Inflammatory macrophage treated with lipopolysaccharide for 1 hour (primary cell): ENCODE measurements at places on chromosomes 6 and 20.
A peak's percentile ranks its signal among the peaks of the same experiment; 100 is the strongest.

GRCh38 chr6:119517428-119517827 is 167.9 kb upstream of the MAN1A1 start:
- peak; percentile 10 for DNase-seq

- no peak for DNase-seq
Measured at GRCh38 chr6:118542184-118542952, 5.7 kb upstream of the PLN start.

GRCh38 chr6:105890521-105891244 is 195.5 kb upstream of the PRDM1 start:
- no peak for DNase-seq

DNA sequence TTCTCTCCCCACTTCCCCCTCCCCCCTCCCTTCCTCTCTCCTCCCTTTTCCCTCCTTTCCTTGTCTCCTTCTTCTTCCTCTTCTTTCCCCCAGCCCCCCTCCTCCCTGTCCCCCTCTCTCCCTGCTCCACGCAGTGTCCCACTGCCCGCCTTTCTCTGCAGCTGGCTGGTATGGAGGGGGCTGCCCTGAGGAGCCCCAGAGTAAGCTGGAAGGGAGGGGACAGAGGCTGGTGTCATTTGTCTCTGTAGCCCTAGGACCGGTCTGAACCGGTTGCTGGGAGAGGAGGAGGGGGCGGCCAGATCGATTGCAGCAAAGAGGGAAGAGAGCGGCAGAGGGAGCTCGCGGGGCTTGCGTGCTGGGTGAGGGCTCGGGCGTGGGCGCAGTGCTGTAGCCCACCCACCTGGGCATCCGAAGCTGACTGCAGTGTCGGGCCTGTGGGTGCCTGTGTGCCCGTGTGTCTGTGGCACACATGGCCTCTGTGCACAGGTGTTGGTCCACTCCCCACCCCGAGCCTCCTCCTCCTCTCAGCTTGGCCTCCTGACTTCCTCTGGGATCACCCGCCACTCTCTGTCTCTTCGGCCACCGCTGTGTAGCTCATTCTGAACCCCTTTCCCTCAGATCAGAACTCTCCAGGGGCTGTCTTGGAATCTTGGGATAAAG is 50.6 kb downstream of the SRC start:
- no peak for DNase-seq

DNA sequence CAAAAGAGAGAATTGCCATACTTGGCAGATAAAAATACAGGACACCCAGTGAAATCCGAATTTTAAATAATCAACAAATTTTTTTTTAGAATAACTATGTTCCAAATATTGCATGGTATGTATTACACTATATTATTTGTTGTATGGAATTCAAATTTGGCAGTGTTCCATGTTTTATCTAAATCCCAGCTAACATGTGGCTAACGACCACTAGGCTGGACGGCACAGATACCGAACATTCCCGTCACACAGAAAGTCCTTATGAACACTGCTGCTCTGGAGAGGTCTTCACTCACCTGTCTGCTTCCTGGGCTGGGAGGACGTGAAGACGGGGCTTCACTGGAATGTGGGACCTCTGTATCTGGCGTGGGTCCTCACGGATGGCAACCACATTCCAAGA is 32.8 kb downstream of the SNX5 start:
- DNase-seq, result no peak

DNA sequence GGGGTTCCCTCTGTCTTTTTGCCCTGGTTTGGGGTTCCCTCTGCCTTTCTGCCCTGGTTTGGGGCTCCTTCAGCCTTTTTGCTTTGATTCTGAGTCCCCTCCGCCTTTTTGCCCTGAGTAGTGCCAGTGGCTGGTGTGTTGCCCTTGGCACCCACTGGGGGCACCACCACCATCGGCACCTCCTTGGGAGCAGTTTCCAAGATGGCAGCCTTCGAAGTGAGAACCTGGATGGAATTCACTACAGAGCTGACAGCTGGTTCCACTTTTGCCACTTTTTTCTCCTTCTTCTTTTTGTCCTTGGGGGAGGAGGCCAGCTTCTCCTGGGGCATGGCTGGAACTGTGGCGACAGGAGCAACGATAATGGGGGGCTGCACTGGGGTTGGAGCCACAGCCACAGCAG is 22.2 kb downstream of the RRBP1 start:
- no peak for DNase-seq

GRCh38 chr6:38867726-38868125 is 152.6 kb downstream of the DNAH8 start:
- DNase-seq, result no peak

DNA sequence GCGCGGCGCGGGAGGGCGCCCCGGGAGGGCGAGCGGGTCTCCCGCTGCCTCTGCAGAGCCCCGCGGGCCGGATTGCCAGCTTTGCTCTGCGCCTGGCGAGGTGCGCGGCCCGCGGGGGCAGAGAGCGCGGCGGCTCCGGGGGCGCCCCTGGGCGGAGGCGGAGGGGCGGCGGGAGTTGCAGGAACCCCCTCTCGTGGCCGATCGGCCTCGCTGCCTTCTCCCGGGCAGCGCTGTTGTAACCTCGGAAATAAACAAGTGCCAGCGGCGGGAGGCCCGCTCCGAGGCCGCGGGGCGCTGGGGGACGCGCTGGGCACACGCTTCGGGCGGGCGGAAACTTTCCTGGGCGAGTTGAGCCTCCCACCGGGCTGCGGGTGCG is 1.2 kb downstream of the CDH4 start:
- DNase-seq, result no peak

DNA sequence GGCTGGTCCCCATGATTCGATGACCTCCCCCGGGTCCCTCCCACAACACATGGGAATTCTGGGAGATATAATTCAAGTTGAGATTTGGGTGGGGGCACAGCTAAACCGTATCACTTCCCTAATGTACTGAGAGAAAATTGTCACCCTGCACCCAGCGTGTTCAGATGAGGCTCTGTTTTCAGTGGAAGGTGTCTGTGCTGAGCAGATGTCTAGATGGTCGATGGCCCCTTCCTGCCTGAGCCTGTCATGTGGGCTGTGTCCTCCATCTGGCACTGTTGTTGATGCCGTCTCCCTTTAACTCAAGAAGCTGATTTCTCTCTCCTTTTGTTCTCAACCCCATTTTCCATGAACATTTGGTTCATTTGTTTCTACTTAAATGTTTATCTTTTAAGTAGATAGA is 37.0 kb downstream of the TMEM181 start:
- DNase-seq, result no peak

GRCh38 chr6:39841291-39841690 is 49.1 kb downstream of the DAAM2 start:
- no peak for DNase-seq

- DNase-seq, result no peak
Measured at GRCh38 chr6:39362487-39362865, 40.0 kb upstream of the KCNK16 start.

GRCh38 chr20:13029687-13030375 is 21.1 kb downstream of the SPTLC3 start:
- DNase-seq, result no peak

- no peak for DNase-seq
Measured at GRCh38 chr6:34598712-34599111, 42.6 kb upstream of the SPDEF start.

- DNase-seq, result no peak
Measured at GRCh38 chr6:31053873-31054272, 43.6 kb downstream of the MUC22 start.

GRCh38 chr6:16907991-16908390 is 146.7 kb upstream of the ATXN1 start:
- peak; percentile 23 for DNase-seq

DNA sequence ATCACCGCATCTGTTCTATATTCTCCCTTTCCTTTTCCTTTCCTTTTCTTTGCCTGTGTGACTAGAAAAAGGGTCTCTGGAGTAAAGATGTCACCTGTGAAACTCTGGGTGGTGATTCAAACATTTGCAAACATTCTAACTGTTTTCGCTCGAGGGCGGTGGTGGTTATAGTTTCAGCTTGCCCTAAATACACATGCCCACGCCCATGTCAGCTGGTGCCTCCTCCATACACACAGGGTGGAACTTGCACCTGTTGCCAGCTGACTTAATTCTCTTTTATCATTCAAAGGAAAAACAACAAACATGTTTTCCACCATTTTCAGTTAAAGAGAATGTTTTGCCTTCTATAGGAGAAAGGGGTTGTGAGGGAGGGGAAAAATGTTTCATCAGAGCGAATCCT is 381.9 kb upstream of the ARID1B start:
- no peak for DNase-seq

DNA sequence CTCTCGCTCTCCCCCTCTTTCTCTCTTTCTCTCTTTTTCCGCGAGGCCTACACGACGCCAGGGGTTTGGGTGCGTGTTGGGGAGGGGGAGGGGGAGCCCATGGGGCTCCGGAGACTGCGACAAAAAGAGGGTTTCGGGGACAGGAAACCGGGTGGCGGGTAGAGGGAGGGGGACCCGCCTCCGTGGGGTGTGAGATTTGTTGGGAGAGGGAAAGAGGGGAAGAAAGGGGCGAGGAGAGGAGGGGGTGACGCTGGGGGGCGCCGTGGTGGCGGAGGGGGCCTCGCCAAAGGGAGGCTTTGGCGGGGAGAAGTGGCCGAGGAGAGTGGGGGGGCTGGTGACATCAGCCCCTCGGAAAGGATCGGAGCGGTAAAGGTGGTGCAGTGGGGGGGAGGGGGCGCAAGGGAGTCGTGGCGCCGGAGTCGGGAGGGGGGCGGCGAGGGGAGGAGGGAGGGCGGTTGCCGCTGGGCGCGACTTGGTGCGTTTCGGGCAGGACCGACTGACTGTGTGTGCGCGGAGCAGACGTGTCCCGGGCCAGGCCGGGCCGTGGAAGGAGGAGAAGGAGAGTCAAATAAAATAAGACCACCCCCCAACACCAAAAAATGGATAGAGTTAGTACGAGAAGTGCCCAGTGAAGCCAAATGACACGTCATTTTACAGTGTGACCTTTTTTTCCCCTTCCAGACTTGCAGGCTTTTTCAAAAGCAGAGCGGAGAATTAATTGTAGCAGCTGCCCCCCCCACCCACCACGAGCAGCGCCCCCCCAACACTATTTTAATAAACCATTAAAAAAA is 39.8 kb downstream of the GNAS start:
- DNase-seq, result no peak

GRCh38 chr6:89352278-89353117 is at the start of gene UBE2J1:
UBE2J1 (minus strand) TSS chr6:89352722; CDS start chr6:89352569, 153 bp downstream.
- peak; percentile 96 for DNase-seq

- no peak for DNase-seq
Measured at GRCh38 chr20:17844133-17844429, 124.5 kb downstream of the SNX5 start.

GRCh38 chr6:150025201-150025917 is at the start of gene RAET1L:
RAET1L (minus strand) TSS chr6:150025532; CDS start chr6:150025471, 61 bp downstream.
- peak; percentile 23 for DNase-seq

DNA sequence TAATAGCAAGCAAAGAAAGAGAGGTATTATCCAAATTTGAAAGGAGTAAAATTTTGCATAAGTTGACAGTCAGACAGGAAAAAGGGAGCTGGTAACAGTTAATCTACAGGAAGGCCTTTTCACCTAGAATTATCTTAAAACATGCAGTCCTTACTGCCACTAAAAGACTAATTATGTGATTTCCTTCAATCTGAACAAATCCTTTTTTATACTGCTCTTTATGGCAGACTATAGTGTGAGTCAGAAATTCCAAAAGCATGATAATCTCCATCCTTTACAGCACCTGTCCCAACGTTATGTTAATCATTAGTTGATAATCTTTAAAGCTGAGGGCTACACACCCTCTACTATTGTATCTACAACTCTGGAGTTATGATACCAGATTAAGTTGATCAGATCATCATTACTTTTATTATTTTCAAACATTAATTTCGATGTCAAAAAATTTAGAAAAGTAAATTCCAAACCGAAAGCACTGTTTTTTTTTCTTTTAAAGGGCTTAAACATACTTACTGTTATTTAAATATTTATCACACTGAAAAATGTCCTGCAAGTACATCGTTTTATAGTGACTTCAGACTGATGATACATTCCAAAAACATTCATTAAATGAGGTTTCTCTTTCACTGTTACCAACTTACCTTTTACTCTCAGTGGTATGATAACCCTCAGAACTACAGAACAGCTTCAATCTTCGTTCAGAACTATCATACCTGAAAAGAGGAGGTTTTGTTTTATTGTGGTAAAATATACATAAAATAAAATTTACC is 33.2 kb upstream of the AKAP7 start:
- no peak for DNase-seq
